ENCODE measurements at places on chromosomes 4 and X.

GRCh38 chrX:47143894-47144625, 442 bp downstream of the NDUFB11 start:
- DNase-seq = no peak

DNA sequence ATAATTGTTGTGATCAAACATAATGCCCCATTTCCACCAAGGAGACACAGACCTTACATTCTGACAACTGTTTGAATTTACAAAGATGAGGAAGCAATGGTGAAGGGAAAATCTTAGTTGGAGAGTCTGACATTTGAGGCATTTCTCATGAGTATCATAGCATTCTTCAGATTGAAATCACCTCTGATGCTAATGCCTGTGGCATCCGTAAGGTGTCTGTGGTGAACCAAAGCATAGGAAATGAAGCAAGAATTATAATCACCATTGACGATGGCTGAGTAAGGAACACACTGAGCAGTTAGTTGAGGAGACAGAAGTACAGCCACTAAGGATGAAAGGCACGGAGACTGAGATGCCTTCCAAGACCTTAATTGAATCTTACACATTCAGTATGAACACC, 575.7 kb downstream of the TRIML1 start:
- no peak for DNase-seq

GRCh38 chr4:26369581-26369980, 48.8 kb downstream of the RBPJ start:
- no peak for DNase-seq

DNA sequence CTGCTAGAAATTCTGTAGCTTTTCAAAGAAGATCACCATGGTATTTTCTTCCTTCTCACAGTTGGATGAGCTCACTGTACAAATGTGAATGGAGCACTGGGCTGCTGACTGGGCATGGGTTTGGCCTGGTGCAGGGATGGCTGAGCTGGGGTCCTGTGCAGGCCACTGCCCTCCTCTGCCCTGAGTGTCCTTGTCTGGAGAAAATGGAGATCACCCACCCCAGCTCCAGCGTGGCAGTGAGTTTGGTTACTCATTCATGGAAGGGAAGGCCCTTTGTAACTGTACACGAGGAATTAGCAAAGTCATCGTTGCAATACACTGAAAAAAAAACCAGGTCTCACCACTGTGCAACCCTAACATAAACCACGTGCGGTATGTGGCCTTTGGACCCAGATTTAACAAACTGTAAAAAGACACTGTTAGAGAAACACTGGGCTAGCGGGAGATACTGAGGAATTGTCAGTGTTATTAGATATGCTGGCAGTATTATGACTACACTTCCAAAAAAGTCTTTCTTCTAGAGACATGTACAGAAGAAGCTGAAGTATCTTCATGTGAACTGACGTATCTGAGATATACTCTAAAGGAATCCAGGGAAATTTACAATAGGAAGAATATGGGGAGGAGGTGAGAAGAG, 16.1 kb upstream of the TBC1D14 start:
- no peak for DNase-seq

GRCh38 chr4:33302321-33302720, 2582.2 kb downstream of the PCDH7 start:
- no peak for DNase-seq

DNA sequence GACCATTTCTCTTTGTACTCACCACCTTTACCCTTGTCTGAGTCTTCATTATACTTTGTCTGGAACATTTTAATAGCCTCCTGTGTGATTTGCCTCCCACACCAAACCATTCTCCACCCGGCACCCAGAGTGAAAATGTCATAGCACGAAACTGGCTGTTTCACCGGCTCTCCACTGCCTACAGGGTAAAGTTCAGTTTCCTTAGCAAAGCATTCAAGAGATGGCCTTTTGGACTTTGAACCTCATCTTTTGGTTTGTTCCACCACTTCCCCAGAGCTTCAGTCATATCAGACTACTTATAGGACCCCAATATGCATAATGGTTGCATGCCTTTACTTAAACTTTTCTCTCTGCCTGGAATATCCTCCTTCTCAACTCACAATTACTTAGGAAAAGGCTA, 38.3 kb downstream of the RAP2C start:
- no peak for DNase-seq

DNA sequence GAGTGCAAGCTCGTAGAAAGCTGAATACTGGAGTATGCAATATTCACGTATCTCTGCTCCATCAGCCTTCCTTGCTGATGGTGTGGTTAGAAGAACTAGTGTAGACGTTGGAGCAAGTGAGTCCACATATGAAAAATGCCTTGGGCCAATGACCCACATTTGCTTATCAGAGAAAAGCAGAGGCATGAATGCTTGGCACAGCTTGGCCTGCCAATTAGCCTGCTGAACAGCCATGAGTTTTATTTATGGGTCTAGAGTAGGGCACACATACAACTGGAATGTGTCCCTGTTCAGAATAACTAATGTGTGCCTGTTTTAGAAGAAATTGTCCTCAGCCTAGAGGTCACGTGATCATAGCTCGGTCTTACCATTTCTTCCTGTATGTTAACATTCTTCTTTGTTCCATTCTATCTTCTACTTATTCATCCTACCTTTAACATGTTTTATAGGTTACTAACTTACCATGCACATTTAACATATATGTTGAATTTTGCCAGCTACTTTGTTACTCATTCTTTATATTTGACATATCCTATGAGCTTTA, 432.7 kb upstream of the AADAT start:
- no peak for DNase-seq
